ENCODE measurements at places on chromosomes 4 and X. TPM values are rescaled to one million over a fixed set of nuclear protein-coding genes. Genes with fewer than 3 reads are reported as not detected.

- DNase-seq, result no peak
- no peak overlapping the region for H3K27ac ChIP-seq
- H3K36me3 ChIP-seq, result no peaks in the 10 kb centered on the region
- no peak overlapping the region for H3K4me3 ChIP-seq
Observed at GRCh38 chrX:53268173-53268572, 13.2 kb downstream of the IQSEC2 start.

- H3K27ac ChIP-seq, result no peak overlapping the region
- no peak for DNase-seq
- H3K4me3 ChIP-seq, result no peak overlapping the region
Observed at GRCh38 chr4:82057990-82058544, 315.7 kb downstream of the HNRNPD start.

- peaks cover 27% of the 10 kb centered on the region for H3K27me3 ChIP-seq
- peaks cover 2% of the 10 kb centered on the region for H3K4me1 ChIP-seq
- no peak for DNase-seq
- H3K4me3 ChIP-seq, result no peak overlapping the region
Observed at GRCh38 chr4:140630246-140630645, 61.5 kb upstream of the UCP1 start.

GRCh38 chrX:81195712-81196111 is 6.0 kb downstream of the HMGN5 start:
- no peaks in the 10 kb centered on the region for H3K27me3 ChIP-seq
- peaks cover 6% of the 10 kb centered on the region for H3K4me1 ChIP-seq
- H3K4me3 ChIP-seq, result no peak overlapping the region
- no peak overlapping the region for H3K27ac ChIP-seq

The JAKMIP1 gene
- total RNA-seq, result 8.5 TPM

The EDA gene
- total RNA-seq, result 5.9 TPM
